ENCODE measurements at places on chromosomes 11 and 22.
A peak's percentile ranks its signal among the peaks of the same experiment; 100 is the strongest.

DNA sequence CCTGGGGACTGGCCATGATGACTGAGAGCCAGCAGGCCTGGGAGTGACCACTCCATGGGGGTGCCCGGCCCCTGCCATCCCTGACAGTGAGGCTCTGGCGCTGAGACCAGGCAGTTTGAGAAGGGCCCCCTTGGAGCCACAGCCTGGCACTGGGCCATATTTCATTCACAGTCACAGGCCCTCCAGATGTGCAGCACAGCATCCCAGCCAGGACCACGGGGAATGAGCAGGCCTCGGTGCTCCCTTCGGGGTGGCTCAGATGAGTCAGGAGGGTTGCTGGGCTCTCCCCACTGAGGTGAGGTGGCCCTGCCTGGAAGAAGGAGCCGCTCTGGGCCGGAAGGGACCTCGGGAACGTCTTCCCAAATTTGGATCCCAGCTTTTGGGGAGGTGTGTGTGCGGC is 53.0 kb downstream of the GRAMD4 start:
- DNase-seq = no peak

DNA sequence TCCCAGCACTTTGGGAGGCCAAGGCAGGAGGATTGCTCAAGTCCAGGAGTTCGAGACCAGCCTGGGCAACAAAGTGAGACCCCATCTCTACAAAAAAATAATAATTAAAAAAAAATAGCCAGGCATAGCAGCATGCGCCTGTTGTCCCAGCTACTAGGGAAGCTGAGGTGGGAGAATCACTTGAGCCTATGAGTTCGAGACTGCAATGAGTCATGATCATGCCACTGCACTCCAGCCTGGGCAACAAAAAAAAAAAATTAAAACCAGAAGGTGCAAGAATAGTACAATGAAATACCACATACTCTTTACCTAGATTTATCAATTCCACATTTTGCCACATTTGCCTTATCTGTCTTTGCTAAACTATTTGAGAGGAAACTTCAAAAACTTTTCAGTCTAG is 8.2 kb downstream of the DPF2 start:
- DNase-seq = no peak

DNA sequence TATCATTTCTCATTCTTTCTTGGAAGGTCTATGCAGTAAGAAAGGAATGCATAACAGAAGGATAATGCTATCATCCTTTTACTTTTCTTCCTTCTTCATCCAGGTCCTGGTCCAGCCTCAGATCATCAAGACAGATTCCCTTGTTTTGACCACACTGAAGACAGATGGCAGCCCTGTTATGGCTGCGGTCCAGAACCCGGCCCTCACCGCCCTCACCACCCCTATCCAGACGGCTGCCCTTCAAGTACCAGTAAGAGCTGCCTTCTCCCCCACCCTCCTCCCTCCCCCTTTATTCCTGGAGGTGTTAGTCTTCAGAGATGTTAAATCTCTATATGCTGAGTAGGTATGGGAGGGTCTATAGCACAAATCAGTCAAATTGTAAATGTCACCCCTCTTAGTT is 37.9 kb downstream of the SREBF2 start:
- no peak for DNase-seq

GRCh38 chr22:45731798-45732495 is 60.3 kb downstream of the ATXN10 start:
- DNase-seq = no peak

DNA sequence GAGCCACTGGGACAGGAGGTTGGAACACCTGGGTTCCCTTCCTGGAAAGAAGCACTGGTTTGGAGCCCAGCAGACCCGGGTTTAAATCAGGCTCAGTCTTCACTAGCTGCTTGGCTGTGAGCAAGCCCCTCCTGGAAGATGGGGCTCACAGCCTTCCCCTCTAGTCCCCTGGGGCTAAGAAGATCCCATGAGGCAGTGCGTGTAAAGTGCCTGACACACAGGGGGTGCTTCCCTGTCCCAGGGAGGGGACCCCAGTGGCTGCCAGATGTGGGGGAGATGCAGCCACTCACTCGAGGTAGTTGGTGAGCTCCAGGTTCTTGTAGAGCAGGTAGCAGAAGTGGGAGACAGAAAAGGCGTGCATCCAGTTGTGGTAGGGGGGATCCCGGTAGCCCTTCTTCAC is 93.2 kb downstream of the PDE2A start:
- no peak for DNase-seq

DNA sequence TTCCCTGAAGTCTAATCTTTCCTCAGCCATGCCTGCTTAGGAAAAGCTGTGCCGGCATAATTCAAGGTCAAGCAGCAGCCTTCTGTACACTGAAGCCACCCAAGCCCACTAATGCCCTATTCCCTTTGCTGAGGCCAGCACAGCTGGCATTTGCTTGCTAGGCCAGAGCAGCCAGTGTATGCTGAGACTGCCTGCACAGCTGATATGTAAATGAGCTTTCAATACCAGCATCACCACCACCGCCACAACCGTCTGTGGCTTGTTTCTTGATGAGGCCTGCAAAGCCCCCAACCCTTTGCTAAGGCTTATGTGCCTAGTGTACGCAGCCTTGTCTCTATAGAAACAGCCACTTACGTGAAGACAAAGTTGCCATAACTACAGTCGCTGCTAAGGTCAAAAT is 56.3 kb upstream of the TNRC6B start:
- DNase-seq = no peak

- no peak for DNase-seq
These were observed 234.9 kb upstream of the CADM1 start for GRCh38 chr11:115739146-115739545.

GRCh38 chr11:123719452-123719851 is 22.0 kb downstream of the ZNF202 start:
- no peak for DNase-seq

- DNase-seq = no peak
These were observed 4.6 kb upstream of the IL17REL start for GRCh38 chr22:50016988-50017700.

DNA sequence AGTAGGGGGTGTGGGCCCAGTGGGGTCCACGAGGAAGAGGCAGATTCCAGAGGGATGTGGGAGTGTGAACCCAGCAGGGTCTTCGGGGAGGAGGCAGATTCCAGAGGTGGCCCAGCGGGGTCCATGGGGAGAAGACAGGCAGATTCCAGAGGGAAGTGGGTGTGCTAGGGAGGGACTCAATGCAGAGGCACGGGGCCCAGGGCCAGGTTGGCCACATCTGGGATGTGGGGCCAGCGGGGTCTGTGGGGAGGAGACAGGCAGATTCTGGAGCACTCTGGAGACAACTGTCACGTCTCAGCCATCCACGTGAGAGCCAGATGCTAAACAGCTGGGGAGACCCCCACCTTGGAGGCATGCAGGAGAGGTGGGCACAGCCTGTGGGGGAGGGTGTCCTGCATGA is 582.6 kb downstream of the TBC1D22A start:
- DNase-seq = no peak

DNA sequence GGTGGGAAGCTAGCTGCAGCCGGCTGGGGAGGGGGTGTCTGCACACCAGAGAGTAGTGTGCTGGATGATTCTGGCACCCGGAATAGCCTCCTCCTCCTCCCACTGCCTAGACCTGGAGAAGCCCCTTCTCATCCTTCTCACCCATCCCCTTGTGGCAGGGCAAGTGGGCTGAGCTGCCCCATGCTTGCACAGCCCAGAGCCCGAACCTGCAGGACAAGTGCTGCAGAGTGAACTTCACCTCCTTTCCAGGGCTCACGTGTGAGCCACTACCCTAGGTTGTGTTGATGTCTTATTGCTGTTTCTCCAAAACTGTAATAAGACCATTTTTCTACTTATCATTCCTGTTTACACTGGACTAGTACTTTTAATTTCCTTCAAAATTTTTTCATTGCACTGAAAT is 56.1 kb upstream of the GLYATL1B start:
- no peak for DNase-seq

DNA sequence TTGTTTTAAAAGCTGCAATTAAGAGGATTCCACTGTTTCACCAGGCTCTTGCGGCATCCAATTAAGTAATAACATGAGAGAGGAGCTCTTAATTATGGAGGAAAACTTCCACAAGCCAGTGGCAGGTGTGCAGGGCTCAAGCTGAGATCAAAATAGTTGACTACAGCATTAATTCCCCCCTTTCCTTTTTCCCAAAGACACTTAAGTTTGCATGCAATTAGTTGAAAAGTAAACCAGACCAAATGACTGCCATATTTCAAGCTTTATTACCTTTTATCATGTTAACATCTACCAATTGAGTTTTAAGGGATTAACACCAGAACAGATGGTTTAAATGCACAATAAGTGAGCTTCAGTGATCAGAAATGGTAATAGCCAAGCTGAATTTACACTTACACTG is 32.1 kb downstream of the FAM168A start:
- DNase-seq = no peak

- no peak for DNase-seq
These were observed 49.3 kb downstream of the ME3 start for GRCh38 chr11:86623041-86623621.

DNA sequence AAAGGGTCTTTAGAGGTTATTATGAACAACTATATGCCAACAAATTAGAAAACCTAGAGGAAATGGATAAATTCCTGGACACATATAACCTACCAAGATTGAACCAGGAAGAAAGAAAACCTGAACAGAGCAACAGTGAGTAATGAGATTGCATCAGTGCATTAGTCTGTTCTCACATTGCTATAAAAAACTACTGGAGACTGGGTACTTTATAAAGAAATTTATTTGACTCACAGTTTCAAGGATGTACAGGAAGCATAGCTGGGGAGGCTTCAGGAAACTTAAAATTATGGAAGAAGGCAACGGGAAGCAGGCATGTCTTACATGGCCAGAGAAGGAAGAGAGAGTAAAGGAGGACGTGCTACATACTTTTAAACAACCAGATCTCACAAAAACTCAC is 70.8 kb upstream of the GNAZ start:
- DNase-seq = no peak

- DNase-seq = no peak
These were observed 40.7 kb downstream of the TSPAN18 start for GRCh38 chr11:44767421-44767820.

- no peak for DNase-seq
These were observed 12.6 kb downstream of the C22orf23 start for GRCh38 chr22:37940698-37941376.

GRCh38 chr11:133228471-133229329 is 303.6 kb downstream of the OPCML start:
- DNase-seq = no peak

- no peak for DNase-seq
These were observed 37.1 kb upstream of the CCDC89 start for GRCh38 chr11:85723088-85723487.

DNA sequence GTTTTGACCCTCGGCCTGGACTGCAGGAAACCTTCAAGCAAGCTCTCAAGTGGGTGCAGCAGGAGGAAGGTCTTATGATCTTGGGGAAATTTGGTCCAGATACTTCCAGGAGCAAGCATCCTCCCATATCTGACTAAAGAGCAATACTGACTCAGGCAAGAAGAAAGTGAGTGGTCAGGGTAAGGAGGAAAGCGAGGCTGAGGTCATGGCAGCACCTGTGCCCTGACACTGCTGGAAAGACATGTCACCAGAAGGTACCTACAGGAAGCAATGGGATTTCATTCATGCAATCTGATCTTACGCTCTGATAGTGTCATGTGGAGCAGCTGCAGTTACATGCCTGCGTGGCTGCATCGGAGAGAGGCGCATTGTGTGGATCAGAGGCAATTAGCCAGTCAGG is 6.5 kb upstream of the TOP3B start:
- DNase-seq = no peak

DNA sequence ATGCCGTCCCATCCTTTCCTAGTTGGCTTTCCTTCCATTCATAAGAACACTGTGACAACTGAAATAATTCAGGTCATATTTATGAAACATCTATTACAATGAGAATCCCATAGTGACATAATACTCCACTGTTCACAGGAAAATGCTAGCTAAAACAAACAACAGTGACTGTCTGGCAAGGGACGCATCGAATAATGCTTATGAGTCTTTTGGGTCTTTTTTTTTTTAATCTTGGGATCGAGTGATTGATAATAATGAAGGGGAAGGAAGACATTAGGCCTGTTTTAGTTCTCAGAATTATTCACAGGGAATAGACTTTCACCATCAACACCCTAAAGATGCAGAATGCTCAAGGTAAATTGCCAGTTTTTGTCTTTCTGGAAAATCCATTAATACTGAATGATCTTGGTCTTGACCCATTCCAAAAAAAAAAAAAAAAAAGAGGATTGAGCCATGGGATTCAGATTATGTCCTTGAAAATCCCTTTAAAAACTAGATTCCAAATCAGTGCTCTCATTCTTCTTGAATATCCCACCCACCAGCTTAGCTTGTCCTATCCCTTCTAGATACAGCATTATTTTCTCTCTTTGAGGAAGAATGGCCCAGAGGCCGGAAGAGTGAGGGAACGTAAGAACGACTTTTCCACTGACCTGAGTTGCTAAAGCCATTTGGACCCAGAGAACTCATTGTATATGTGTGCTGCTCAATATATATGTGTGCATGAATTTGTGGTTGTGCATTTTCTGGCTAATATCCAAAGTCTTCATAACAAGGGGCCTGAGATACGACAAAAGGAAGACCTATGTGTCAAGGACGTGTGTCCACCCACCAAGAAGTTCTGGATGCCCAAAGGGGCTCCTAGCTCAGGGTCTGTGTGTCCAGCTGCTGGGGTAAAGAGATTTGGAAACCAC is 35.2 kb upstream of the CREB3L1 start:
- DNase-seq = no peak

GRCh38 chr11:85310479-85310878 is 316.7 kb downstream of the DLG2 start:
- no peak for DNase-seq

GRCh38 chr11:43021466-43021865 is 290.3 kb upstream of the API5 start:
- no peak for DNase-seq

- no peak for DNase-seq
These were observed 37.8 kb downstream of the RNF141 start for GRCh38 chr11:10503221-10503620.

DNA sequence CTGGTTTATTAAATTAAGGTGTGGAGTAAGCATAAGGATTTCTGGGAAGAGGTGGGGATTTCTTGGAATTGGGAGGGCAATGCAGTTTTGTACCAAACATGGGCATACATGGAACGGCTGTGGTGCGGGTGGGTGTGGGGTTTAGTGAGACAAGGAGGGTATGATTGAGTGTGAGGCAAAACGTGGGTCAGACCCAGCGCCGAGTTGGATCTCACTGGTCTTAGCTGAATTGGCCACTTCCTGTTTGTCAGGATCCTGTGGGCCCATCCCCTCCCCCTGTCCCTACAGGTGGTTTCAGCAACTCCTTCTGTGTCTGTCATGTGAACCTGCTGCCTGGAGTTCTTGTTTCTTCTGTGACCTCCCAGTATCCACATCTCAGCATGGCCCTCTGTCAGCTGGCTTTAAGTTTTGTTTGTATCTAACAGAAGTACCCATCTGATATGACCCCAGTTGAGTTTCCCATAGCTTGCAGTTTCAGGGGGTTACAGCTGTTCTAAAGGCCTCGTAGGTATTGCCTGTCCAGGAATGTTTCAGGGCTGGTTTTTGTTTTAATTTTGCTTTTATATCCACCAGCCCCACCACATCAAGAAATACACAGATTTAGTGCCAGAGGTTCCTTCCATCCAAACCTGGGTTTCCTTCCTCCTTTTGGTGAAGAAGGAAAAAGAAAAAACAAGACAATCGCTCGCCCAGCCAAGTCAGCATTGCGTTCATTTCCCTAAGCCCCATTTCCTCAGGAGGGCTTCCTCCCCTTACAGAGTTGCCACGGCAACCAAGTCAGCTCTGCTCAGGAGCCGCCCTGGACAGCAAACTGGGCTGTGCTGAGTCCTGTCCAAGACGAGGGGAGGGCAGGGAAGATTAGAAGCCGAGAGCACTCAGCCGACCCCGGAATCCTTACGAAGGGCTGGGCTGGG is 6.0 kb downstream of the APOL1 start:
- peak; percentile 30 for DNase-seq
